Lung (tissue), 17 donors: ENCODE measurements at places on chromosomes 2 and 18. TPM values are rescaled to one million over a fixed set of nuclear protein-coding genes. Genes with fewer than 3 reads are reported as not detected.

Gene ANTXR1
- 15.4 TPM for polyA plus RNA-seq

- DNase-seq: no peak
These were observed 85.3 kb upstream of the ACVR2A start for GRCh38 chr2:147759536-147759935.

DNA sequence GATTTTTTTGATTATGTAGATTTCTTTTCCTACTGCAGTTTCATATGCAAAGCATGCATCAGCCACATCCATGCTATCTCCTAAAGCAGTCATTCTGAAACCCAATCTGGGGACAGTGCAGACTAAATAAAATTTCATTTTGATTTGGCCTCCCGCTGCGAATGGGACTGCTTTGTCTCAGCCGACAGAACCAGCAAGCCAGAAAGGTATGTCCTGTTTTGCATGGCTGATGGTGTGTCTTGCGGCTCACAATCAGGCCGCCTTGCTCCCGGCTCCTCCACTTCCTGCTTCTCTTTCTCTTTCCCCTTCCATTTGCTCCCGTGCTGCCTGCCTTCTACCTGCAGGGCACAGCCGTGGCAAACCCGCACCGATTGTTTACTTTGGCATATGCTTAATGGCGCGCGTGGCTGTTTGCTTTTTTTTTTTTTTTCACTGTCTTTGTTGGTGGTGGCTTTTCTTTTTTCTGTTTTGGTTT lies 419.6 kb upstream of the POU3F3 start:
- DNase-seq: peak; percentile 17

DNA sequence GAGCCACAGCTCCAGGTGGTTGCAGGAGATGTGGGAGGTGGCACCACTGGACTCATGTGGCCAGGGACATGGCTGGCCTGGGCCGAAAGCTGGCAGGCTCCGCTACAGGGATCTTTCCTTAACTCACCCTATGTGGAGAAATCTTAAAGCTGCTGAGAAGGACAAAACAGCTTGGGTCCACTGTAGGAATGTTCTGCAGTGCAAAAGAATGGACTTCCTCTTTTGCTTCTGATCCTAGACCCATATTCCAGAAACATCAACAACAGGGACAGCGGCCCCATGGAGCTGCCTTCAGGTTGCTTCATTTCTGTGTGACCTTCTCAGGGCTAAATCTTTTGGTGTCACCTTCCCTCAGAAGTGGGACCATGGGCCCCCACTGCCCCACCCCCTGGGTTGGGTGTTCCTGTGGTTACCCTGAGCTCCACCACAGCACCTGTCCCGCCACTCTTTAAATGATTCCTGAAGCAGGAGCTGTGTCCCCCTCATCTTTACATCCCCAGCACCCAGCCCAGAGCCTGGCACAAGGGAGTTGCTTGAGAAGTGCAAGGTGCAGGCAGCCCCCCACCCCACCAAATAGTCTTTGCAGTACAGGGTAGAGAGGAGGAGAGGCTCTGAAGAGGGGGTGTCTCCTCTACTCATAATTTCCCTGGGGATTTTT lies 205.8 kb downstream of the ZBTB7C start:
- no peak for DNase-seq

- no peak for DNase-seq
These were observed 638.0 kb downstream of the NYAP2 start for GRCh38 chr2:226037526-226037925.

DNA sequence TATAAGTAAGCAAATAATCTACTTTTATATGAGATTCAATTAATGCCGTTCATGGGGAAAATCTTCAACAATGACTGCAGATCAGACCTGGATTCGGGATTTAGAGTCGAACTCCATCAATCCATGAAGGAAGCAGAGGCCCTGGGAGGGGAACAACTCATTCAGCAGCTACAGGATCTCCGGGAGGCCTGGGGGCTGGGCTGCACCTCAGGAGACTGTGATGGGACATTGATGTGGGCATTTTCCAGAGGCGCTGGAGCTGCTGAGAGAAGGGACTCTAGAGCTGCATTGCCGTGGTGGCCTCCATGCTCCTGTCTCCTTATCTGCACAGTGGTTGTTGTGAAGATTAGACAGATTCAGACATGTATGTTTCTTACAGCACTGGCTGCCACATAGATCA lies 76.9 kb downstream of the MYT1L start:
- no peak for DNase-seq

GRCh38 chr2:237065071-237065377 lies 20.7 kb upstream of the COPS8 start:
- no peak for DNase-seq

DNA sequence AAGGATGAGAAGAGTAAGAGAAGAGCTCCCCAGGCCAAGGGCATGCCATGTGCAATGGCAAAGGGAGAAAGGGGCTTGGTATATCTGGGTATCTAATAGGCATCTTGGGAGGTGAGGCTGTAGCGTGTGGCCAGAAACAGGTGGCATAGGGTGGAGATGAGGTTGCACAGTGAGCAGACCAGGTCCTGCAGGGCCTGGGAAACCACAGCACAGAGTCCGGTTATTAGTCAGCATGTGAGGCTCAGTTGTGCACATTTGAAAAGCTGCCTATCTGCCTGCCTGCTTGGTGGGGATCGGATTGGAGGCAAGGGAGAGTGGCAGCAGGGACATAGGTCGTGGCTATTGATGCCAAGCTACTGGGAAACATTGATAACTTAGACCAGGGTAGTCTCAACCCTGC lies 190.6 kb downstream of the TPGS2 start:
- DNase-seq: no peak

- no peak for DNase-seq
These were observed 15.9 kb downstream of the GLS start for GRCh38 chr2:190896477-190896876.

Gene KCNS3
- polyA plus RNA-seq: 15.4 TPM

Gene NPHP1
- polyA plus RNA-seq: 8.2 TPM

DNA sequence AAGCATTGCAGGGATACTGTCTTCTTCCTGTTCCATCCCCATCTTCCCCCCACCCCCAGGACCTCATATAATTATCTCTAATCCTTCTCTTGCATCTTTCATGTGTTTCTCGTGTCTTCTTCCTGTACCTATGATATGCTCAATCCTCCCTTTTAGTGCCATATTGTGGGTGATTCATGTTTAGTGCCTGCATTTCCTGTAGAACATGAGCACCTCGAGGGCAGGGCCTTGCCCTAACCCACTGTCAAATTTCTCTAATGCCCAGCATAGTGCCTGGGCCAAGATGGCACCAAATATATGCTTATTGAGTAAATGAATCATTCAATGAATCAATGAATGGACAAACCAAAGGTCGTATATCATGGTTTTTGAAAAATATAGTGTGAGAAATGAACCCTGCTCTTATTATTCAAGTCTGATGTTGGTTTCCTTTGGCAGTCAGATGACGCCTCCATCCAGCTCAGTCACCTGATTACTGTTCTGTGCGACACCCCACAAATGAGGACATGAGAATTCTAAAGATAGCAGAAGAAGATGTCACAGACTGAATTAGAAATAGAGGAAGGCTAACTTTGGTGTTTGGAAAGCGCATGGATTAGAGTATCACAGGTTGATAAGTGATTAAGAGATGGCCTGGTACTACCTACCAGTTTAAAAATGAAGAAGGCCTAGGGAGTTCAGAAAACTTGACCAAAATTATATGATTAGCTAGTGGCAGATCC lies 278.4 kb downstream of the PRKCE start:
- no peak for DNase-seq

GRCh38 chr2:27306573-27307286 lies 1.5 kb downstream of the UCN start:
- no peak for DNase-seq

DNA sequence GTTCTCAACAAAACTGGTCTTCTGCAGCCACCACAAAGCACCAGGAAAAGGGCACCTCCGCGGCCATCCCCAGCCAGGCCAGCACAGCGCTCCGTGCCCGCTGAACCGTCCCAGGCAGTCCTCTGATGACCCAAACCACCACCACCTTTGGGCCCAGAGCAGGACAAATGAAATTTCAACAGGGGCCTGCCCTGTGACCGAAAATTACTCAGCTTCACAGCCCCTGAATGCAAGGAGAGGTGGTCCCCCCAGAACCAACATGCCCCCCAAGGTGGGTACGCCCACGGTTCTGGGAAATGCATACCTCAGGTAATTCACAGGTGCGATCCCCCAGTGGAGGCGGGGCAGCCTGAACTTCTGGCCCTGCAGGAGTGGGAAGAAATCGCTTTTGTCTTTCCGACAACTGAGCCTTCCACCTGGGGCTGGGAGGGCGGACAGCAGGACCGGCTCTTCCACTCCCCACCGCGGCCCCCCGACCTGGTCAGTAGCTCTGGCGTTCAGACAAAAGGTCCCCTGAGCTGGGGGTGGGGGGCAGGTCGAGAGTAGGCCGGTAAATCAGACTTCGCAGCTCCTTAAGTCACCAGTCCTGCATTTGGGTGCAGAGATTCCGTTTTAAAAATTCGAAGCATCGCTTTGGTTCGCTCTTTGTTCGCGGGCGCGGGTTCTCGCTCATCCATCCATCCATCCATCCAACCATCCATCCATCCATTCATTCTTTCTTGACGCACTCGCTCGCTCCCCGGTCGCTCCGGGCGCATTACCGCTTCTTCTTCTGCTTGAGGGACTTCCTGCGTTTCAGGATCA lies 1.4 kb downstream of the ARL4C start:
- peak; percentile 44 for DNase-seq

DNA sequence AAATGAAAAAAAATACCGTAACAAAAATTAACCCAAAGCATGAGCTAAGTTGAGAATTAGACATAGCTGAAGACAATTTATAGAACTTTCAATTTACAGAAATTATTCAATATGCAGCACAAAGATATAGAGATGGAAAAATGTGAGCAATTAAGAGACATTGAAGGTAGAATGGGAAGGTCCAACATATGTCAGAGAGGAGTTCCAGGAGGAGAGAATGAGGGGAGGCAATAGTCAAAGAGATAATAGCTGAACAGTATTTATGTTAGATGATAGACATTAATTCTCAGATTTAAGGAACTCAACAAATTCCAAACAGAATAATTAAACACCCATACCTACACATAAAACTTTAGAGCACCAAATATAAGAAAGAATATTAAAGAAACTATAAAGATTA lies 103.0 kb upstream of the MSTN start:
- DNase-seq: no peak

- DNase-seq: no peak
These were observed 41.6 kb downstream of the ARHGEF4 start for GRCh38 chr2:130878316-130878715.

GRCh38 chr2:240790370-240791220 lies 29.4 kb downstream of the KIF1A start:
- no peak for DNase-seq

DNA sequence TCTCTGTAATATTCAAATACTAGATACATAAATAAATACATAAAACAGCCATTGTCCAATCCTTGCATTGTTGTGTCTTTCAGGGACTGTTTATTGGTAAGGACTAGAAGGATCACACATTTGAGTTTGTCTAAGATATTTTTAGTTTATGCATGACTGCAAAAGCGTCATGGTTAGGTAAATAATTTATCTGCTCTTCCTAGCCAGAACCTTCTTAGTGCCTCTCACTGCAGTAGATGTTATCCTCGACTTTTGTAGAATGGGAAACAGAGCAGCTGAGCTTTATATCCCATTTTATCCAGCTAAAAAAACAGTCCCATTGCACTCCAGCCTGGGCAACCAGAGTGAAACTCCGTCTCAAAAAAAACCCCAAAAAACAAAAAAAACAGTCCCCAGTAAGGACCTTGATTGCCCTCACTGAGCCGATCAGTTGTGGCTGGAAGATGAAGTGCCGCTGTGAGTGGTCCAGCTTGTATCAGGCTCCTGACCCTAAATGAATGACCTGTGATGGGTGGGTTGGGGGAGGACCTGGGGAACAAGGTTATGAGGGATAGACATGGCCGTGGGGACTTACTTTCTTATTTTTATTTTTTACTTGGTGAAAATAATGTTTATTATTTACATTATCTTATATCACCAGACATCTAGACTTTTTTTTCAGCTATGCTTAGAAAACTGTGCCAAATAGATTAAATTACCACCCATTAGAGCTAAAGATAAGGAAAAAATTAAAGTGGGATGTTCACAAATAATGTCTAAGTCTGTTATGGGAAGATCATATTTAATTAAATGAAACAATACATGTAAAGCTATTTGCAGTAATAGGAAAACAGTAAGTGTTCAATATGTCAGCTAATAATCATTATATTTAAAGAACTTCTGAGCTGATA lies 10.9 kb upstream of the ADAM23 start:
- no peak for DNase-seq

Gene SFTPB
- 14,488 TPM for polyA plus RNA-seq

GRCh38 chr18:36602620-36603019 lies 226.2 kb downstream of the TPGS2 start:
- DNase-seq: no peak

DNA sequence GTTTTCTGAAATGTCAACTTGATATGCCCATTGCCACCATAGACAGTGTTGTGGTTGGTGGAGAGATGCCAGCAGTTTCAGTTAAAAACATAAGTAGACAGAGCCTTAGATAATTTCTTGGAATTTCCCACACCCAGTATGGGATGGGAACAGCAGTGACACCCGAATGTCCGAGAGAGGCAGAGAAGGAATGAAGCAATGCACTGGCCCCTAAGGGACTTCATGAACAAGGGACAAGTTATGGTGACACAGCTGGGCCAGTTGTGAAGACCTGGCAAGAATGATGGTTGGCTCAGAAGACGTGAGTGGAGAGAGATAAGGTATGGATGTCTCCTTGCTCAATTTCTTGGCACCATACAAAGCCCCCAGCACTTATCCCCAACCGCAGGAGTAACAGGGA lies 165.2 kb upstream of the APCDD1 start:
- no peak for DNase-seq

GRCh38 chr18:79496978-79497637 lies 101.4 kb downstream of the NFATC1 start:
- DNase-seq: peak; percentile 96

- DNase-seq: no peak
These were observed 63.8 kb downstream of the OLA1 start for GRCh38 chr2:174184504-174184903.

GRCh38 chr2:123518367-123518766 lies 506.7 kb upstream of the CNTNAP5 start:
- no peak for DNase-seq

Gene TFCP2L1
- 7.1 TPM for polyA plus RNA-seq

GRCh38 chr2:30425326-30425725 lies 21.7 kb upstream of the LCLAT1 start:
- no peak for DNase-seq

- DNase-seq: no peak
These were observed 63.3 kb downstream of the EDAR start for GRCh38 chr2:108925735-108926134.

DNA sequence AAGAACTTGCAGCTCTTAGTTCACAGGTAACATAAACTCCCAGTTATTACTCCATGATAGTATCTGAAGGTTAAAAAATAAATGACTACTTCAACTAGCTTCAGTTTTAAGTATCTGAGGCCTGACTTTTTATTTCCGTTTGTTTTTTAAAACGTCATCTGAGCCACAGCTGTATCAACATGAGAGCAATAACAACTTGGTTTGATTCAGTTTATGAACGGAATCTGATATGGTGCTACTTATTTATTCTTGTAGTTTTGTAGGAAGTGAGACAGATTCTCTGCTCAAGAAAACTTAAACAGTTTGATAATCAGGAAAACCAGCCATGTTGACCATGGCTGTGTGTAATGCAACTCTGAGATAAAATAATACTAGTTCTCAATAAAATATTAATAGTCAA lies 34.9 kb downstream of the NAB1 start:
- peak; percentile 25 for DNase-seq

GRCh38 chr2:168920504-168921157 lies 19.5 kb downstream of the G6PC2 start:
- peak; percentile 48 for DNase-seq

Gene ARL6IP6
- polyA plus RNA-seq: 11.4 TPM

Gene DQX1
- 0.17 TPM for polyA plus RNA-seq
